ENCODE measurements at places on chromosomes 3 and 15.

GRCh38 chr3:171328419-171329082 lies 131.7 kb downstream of the TNIK start:
- DNase-seq, result no peak

GRCh38 chr3:110900576-110900975 lies 171.0 kb upstream of the NECTIN3 start:
- no peak for DNase-seq

DNA sequence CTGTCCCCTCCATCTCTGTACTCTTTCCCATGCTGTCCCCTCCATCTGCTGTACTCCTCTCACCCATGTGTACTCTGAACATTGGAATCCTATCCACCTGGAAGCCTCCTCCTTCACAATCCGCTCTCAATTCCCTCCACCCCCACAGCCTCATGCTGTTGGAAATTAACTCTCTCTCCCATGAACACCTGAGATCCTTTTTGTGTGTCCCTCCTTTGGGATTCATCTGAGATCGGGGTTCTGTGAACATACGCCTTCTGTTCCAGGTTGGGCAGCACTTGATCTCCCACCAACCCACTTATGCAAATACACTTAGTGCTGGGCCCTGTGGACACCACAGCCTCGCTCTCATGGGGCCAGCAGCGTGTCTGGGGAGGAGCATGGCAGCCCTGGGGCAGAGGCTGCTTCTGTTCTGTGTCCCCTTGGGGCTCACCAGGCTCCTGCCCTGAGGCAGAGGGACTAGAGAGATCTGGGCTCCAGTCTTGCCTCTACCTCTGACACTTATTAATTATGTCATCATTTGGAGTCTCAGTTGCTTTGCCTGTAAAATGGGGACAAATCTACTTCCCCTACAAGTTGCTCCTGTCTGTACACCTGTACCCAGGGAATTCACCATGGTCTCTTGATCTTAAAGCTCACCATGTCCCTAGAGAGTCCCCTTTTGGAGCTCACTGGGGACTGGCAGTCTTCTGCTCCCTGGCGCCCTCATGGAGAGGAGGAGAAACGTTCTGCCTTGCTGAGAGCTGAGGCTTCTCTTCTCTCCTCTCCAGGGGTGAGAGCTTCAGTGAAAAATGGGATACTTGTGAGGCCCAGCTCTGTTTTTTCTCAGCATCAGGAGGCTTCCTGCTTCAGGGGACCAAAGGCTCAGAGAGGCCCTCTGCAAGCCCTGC lies 42.7 kb downstream of the ITGA11 start:
- no peak for DNase-seq

GRCh38 chr15:37115538-37115937 lies 15.2 kb upstream of the MEIS2 start:
- DNase-seq, result no peak

DNA sequence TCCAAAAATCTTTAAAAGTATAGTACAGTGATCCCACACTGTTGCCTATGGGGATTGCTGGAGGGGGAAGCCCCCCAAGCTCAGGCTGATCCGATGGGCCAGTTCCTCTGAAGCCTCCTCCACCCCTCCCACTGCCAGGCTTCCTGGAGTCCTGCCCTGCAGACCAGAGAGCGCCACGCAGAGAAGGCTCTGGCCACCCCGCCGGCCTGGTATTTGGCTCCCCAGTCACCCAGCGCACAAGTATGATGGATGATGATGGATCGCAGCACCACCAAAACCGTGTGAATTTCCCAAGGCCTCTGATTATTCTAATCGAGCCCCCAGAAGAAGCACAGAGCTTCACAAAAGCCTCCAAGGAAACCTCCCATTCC lies 259.0 kb downstream of the MECOM start:
- DNase-seq, result no peak

- DNase-seq, result peak; percentile 26
Observed at GRCh38 chr3:191328962-191329653, at the start of gene CCDC50. Gene CCDC50 (plus strand): TSS chr3:191329394. CDS start chr3:191329675, 281 bp downstream.

DNA sequence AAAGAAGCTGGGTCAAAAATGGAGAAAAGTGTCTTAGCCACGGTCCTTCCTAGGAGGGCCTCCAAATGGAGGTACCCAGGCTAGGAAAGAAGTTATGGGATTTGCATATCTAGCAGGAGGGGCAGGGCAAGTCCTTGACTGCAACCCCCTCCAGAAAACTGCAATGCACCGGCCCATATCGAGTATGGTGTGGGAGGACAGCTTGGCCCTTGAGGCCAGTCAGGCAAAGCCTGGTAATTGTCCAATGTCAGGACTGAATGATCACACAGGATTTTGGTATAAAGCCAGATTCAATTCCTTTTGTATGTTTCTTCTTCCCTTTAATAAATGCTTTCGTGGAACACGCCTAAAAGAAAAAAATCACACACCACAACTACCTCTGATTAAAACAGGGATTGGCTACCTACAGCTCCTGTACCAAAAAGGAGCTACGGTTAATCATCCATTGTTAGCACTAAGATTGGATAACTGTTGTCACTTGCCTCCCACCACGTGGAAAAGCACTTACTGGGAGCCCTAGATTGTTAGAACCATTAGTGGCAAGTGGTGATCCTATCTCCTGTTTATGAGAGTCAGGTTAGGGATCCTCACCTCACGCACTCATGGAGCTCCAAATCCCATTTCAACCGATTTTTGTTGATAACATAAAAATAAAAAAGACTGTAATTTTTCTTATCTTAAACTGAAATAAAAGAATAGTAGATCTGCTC lies 1.2 kb downstream of the ZNF770 start:
- DNase-seq, result no peak

- no peak for DNase-seq
Observed at GRCh38 chr3:13714251-13714916, 165.5 kb downstream of the FBLN2 start.

DNA sequence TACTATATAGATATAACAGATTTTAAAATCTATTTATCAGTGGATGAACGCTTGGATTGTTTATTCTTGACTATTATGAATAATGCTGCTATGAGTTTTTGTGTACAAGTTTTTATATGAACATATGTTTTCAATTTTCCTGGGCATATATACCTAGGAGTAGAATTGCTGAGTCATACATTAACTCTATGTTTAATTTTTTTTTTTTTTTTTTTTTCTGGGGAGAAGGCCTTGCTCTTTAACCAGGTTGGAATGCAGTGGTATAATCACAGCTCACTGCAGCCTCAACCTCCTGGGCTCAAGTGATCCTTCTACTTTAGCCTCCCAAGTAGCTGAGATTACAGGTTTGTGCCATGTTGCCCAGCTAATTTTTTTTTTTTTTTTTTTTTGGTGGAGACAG lies 9.1 kb downstream of the CIDEC start:
- no peak for DNase-seq

DNA sequence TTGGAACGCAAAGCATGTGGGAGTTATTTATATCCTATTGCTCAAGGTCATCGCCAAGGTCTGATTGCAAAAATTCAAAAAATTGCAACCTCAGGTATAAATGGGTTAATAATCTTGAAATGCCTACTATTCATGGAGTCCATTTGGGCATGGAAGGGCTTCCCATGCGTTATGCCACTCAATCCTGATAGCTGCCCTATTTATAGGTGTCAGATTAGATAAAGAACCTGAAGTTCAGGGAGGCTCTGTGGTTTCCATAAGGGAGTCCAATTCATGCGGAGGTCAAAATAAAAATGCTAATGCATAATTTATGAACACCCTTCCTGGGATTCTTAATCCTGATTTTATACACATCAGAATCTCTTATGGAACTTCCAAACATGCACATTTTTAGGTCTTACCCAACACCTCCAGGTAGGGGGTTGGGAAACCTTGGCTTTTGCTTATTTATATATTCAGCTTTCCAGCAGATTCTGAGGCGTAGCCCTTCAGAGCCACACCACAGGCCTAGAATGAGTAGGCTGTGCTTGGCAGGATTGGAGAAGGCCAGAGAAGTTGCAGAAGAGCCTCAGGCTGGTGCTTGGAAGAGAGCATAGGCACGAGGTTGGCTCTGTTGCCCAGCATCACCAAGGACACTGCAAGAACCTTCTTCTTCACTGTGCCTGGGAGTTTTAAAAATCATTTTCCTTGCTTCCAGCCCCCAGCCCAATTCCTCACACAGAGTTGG lies 324.4 kb upstream of the CFAP20DC start:
- no peak for DNase-seq

DNA sequence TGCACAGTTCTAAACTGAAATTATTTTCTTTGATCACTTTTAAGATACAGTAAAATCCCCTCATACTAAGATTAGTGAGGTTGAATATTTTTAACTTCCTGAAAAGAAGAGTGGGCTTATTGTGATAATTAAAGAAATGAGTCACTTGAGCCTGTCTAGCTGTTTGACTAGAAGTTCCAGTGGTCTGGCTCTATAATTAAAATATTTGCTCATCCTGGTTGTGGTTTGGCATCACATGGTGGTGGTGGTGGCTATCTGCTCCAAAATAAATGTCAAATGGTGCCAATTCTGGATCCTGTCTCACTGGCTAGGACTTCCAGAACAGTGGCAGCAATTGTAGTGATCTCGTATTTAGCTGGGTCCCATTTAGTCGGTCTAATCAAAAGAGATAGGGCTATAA lies 8.6 kb upstream of the TEX9 start:
- DNase-seq, result no peak

- no peak for DNase-seq
Observed at GRCh38 chr3:58924578-58924977, 125.2 kb downstream of the CFAP20DC start.

GRCh38 chr3:10335190-10335738 lies 14.4 kb upstream of the SEC13 start:
- no peak for DNase-seq

DNA sequence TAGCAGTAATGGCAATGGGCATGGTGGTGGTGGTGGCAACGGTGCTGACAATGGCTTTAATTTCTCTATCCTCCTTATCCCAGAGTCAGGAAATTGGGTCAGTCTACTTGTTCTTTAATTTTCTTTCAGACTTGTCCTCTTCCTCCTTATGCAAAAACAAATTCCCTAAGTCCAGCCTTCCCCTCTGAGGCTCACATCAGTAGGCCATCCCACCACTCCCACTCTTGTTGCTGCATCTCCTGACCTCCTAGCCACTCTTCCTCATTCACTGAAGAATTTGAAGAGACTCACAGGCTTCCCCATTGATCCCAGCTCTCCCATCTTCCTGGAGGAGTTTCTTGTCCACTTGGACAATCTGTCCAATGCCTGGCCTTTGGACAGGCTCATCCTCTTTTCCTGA lies 19.9 kb downstream of the DNAJB8 start:
- DNase-seq, result no peak

- DNase-seq, result no peak
Observed at GRCh38 chr15:49715211-49715610, 94.4 kb downstream of the DTWD1 start.

- no peak for DNase-seq
Observed at GRCh38 chr3:17125738-17126442, 241.1 kb downstream of the PLCL2 start.

- no peak for DNase-seq
Observed at GRCh38 chr15:56754772-56755370, 21.6 kb upstream of the ZNF280D start.

DNA sequence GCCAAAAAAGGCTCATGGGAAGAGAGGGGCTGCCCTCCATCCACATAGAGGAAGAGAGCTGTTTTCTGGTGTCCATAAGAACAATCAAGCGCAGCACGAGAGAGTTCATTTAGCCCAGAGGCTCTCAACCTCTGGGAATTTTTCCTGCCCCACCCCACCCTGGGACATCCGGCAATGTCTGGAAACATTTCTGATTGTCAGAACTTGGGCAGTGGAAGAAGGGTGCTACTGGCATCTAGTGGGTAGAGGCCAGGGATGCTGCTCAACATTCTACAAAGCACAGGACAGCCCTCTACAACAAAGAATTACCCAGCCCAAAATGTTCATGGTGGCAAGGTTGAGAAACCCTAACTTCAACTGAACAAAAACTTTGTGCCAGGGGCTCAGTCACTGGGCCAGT lies 92.9 kb downstream of the RAB11A start:
- no peak for DNase-seq

DNA sequence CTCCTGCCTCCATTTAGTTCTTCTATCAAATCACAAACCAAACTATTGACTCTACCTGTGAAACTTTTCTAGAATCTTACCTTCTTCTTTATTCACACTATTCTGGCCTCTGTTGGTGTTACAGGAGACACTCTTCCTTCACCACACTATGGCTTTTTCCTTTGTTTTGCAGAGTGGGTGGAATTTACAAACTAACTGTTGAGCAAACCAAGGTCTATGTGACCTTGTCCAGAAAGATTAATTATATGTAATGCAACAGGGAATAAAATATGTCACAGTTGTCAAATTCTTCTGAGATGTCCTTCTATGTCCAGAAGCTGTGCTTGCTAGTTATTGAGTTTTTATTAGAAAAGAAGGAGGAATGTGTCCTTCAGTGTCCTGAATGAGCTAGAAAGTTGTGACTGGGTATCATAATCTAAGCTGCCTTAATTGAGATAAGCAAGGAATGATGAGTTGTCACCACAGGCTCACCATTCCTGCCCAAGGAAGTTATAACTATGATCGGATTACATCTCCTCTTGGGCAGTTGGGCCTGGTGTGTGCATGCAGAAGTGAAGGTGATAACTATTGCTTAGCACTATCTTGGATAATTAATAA lies 21.7 kb downstream of the ARL14 start:
- DNase-seq, result no peak

DNA sequence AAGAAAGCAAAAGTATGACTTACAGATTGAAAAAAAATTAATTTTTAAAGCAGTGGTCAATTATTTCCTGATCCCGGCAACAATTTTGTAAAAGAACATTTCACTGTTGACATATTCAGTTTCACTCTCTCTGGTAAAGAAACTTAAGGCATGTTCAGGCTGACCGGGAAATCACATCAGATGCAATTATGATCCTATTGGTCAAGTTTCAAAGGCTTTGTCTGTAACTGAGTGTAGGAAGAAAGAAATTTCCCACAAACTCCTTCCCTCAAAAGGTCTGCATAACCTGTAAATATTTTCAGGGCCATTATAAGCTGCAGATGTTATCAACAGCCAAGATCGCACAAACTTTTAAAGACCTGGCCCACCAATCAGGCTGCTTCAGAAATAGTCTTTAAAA lies 205.4 kb upstream of the IGF1R start:
- no peak for DNase-seq

DNA sequence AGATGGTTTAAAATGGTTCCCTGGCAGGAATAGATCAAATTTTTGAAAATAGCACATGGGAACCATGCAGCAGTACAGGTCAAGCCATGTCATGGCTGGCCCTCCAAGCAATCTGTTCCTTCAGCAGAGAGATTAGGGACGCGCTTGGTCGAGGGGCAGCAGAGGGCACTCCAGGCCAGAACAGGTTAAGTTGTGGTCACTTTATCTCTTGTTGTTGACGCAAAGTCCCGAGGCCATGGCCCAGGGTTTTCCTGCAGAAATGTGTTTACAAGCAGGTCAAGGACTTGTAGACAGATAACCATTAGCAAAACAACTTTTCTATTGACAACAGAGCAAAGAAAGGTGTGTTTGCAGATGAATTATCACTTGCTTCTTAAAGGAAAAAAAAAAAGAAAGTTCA lies 570.0 kb upstream of the NR2F2 start:
- DNase-seq, result no peak

- no peak for DNase-seq
Observed at GRCh38 chr15:57205996-57206395, 170.3 kb upstream of the CGNL1 start.

- no peak for DNase-seq
Observed at GRCh38 chr3:155737844-155738460, 6.9 kb downstream of the PLCH1 start.
